ENCODE measurements at places on chromosomes 6 and 20.
A peak's percentile ranks its signal among the peaks of the same experiment; 100 is the strongest.

DNA sequence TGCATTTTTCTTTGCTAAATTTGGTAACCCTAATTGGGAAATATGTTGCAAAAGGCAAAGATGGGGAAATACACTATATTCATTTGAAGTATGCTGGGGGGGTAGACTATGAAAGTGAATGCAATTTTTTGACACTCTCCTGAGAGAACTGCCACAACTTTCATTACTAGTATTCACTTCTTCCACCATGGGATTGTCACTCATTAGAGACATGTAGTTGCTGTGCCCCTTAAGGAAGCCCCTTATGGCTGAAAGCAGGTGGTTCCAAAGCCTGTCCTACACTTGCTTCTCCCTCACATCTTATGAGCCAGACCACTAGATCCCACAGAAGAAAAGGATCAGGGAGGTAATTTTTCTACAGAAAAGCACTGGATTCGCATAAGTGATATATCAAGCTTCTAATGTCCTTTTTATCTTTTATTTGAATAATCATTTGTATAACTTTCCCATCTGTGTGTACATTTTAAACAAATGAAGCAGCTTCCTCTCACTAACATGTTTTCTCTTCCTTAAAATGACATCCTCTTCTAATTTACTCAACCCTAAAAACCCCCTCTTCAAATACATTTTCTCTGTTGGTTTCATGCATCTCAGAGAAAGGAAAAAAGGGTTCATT, 83.8 kb downstream of the GCLC start:
- no peak for DNase-seq

- no peak for DNase-seq
Measured at GRCh38 chr20:24478584-24478983, 9.2 kb downstream of the SYNDIG1 start.

- DNase-seq = no peak
Measured at GRCh38 chr6:16953446-16953845, 148.4 kb upstream of the STMND1 start.

GRCh38 chr6:7518877-7519276, 22.6 kb upstream of the DSP start:
- no peak for DNase-seq

DNA sequence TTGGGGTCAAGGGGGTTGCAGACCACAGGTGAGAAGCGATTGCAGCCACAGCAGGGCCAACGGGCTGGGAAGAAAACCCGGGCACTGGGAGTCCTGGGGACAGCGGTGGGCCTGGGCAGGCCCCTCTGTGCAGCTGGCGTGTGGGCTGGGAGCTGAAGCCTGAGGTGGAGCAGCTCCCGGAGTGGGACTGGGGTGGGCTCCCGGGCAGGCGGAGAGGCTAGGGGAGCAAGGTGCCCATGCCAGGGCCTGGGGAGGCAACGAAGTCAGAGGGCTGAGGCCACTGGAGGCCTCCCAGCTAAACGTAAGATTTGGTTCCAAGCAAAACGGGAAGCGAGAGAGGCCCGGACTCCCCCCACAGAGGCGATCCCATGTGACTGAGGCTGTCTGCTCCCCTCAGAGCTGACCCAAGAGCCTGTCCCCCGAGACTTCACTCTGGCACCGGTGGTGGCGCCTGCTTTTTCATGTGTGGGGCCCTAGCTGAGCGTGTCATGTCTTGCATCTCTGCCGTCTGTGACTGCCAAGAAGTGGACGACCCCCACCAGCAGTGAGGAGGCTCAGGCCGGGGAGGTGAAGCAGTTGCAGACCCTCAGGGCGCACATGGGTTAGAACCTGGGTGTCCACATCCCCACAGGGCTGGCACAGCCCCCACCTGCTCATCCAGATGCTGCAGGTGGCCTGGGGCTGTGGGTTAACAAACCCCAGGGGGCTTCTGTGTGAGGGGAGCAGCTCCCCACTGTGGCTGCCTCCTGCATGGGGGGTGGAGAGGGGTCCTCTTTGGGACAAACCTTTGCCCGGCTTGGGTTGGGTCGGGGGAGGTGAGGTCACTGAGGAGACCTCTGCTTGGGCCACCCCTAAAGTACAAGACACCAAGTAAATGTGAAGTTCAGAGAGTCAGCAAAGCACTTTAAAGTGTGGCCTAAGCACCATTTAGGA, 212.3 kb downstream of the TAF4 start:
- no peak for DNase-seq

DNA sequence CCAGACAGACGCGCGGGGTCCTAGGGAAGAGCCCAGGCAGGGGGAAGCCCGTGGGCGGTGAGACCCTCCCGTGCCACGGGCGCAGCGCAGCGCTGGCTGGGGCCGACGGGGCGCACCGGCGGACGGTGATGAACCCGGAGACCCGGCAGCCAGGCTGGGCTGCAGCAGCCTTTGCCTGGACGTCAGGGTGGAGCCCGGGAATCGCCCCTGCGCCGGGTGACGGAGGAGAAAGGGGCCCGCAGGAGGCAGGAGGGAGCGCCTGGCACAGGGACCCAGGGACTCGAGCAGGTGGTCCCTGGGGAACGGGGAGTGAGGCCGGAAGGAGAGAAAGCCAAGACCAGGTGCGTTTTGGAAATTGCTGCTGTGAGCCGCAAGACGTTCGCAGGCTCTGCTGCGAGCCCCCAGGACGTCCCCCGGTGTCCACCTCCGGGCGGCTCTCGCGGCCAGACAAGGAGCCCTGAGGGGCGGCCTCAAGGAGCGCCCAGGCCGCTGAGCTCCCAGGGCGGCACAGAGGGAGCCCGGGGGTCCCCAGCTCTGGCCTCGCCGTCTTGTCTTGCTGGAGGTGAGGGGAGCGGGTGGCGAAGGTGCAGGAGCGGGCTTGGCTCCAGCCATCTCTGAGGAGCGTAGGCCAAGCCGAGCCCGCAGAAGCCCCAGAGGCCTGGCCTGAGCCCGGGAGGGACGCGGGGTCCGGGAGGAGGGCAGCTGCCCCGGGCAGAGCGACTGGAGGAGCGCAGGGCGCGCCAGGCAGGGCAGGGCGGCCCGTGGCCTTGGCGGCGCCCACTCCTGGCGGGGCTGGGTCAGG, 191.2 kb upstream of the PDE10A start:
- no peak for DNase-seq

DNA sequence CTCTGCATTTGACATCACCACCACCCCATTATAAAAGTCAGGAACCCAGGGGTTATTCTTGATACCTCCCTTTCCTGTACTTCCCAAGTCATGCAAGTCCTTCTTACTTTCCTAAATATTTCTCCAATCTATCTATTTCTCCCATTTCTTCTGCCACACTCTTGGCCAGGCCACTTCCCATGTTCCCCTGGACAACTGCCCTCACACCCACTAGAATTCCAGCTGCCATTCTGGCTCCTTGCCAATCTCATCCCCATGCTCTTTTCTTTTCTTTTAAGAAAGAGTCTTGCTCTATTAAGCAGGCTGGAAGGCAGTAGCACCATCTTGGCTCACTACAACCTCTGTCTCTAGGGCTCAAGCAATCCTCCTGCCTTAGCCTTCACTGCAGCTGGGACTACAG, 15.2 kb downstream of the DEFB132 start:
- no peak for DNase-seq

DNA sequence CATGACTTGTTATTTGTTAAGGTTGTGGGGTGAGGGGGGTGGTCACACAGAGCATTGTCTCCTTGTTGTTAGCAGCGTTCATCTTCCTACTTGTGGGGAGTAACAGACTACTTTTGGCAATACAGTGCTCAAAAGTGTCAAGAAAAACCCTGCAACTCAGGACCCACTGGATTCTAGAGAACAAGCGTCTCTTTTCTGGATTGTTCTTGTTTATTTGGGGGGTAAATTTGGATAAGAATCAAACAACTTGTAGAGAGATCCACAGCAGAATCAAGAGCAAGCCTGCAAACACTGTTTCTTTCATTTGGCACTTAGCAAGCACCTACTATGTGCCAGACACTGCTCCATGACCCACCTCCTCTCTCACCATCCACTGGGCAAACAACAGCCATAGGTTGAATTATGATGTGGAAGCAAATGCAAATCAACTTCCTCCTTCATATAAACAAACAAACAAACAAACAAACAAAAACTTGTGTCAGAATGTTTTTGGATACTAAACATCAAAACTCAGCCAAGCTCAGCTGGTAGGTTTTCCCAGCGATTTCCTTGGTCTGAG, 4.0 kb upstream of the NR2E1 start:
- DNase-seq = no peak

GRCh38 chr20:15836634-15837033, 736.6 kb downstream of the KIF16B start:
- no peak for DNase-seq

DNA sequence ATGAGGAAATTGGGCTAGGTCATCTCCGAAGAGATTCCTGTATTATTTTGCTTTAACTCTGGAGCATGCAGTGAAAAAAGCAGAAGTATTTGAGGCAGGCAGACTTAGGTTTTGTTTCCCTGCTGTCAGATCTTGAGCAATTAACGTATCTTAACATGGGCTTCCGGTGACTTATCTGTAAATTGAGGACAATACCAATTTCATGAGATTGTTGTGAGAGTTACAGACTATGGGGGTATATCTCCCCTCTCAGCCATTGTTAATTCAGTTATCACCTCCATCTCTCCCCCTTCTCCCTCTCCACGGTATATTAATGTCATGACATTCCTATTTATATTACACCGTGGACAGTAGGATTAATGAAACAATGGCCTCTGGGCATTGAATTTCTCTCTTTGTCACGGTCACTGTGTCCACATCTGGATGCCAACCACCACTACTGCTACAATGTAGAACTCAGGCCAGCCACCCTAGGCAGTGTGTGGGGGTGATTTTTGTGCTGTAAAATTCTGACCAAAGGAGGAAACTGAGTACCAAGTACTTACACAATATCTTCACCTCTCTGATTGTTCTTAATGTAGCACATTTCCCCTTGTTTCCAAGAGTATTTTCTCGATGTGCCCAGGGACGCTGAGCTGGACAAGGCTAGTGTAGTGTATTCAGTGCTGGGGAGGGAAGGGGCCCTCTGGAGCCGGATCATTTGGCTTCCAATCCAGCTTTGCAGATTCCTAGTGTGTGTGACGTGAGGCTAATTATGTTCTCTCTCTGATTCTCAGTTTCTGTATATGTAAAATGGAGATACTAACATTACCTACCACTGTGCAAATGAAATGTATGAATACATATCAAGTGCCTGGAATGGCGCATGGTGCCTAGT, 77.2 kb downstream of the GCNT2 start:
- DNase-seq = no peak

DNA sequence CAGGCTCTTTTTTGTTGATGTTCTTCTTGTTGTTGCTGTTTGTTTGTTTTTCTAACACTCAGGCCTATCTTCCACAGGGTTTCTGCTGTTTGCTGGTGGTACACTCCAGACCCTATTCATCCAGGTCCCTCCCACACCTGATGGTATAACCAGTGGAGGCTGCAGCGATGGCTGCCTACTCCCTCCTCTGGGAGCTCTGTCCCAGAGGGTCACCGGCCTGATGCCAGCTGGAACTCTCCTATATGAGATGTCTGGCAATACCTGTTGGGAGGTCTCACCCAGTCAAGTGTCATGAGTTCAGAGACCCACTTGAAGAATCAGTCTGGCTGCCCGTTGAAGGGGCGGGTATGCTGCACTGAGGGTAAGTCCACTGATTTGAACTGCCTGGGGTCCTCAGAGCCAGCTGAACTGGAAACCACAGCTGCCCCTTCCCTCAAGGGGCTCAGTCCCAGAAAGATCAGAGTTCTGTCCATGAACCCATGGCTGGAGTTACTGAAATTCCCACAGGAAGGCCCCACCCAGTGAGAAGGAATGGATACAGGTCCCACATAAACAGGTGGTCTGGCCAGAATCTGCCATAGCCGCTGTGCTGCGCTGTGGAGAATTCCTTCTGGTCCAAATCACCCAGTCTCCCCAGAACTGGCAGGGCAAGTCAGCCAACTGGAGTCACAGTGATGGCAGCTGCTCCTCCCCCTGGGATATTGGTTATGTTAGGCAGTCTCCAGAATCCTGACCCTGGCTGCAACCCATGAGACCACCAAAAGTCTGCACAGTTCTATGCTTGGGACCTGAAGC, 664.4 kb downstream of the FRK start:
- no peak for DNase-seq

GRCh38 chr6:20402342-20403069, 827 bp downstream of the E2F3 start:
- DNase-seq = peak; percentile 46

DNA sequence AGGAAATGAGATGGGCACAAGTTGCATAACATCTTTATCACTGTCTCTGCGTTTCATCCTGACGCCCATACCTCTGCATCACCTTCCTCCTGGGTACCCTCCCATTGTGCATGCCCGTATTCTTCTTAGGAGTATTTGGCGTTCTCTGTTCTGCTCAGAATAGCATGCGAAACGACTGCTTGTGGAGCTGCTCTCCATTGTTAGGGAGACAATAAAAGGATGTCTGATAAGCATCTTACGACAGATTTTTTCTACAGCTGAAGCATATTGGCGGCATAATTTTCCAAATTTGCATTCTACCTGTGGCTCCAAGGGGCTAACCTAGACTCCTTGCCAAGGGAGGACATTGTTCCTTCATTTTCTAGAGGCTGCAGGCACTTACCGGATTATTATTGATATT, 118.6 kb downstream of the EDN1 start:
- DNase-seq = no peak

DNA sequence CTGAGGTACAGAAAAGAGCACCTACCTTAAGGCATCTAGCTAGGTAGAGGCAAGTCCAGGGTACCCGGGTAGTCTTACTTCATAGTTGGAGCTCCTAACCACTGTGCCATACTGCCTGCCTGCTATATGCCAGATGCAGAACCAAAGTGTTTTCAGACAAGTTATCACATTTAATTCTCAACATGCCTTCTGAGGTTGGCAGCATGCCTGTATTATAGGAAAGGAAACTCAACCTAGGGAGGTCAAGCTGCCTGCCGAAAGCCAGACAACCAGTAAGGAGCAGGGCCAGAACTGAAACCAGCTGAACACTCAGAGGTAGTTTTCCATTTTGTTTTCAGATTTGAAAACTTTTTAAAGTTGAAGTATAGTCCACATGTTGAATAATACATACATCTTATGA, 5.4 kb downstream of the CTNNBL1 start:
- no peak for DNase-seq

DNA sequence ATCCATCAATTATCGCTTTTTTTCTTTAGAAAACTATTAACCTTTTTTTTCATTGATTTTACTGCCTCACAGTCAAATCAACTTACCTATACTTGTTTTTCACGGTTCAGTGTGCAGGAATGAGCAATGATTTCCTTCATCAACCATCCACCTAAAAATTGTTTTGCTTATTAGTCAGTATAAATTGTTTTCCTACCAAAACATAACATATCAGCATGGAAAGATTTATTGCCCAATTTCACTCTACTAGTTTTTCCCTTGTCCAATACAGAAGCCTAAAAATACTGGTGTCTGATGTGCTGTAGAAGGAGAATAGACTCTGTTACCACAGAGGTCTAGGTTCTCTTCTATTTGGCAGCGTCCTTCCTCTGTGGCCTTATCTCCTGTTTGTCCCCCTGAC, 558.2 kb upstream of the CITED2 start:
- no peak for DNase-seq

DNA sequence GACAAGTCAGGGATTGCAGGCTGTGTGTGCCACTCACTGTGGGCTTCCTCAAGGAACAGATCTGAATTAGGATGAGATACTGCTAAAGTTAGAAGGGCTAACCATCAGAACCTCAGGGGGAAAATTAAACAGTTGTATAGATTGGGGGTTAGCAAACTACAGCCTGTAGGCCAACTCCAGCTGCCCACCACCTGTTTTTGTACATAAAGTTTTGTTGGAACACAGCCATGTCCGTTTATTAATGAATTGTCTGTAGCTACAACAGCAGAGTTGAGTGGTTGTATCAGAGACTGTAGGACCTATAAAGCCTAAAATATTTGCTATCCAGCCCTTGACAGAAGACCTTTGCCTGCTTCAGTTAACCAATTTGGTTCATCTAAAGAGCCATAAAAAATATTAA, 127.2 kb upstream of the ECI2 start:
- no peak for DNase-seq

Data from NCI-H2171 (cell line).